Right lobe of liver (tissue), 6 donors: ENCODE measurements at places on chromosomes 6 and 20. TPM values are rescaled to one million over a fixed set of nuclear protein-coding genes. Genes with fewer than 3 reads are reported as not detected.

The MAP3K4 gene
- total RNA-seq: 9.4 TPM

DNA sequence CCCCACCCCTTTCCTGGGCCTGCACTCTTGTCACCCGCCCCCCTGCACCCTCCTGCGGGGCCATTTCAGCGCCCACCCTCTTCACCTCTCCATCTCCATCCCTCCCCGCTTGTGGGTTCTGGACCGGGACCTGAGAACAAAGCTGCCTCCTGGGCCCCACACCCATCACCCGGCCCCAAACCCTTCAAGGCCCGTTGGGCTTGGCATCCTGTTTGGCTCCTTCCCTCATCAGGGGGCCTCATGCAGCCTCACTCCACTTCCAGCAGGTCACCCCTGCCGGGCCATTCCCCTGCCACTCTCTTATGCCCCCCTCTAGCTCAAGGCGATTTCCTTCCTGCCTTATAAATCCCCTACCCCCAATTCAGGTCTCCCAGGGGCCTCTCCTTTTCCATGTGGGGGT is 67.4 kb downstream of the SRC start:
- no peak overlapping the region for H3K27ac ChIP-seq
- no peak for DNase-seq
- H3K27me3 ChIP-seq: no peaks in the 10 kb centered on the region
- no peaks in the 10 kb centered on the region for H3K36me3 ChIP-seq
- H3K4me1 ChIP-seq: no peaks in the 10 kb centered on the region
- no peak overlapping the region for H3K4me3 ChIP-seq

DNA sequence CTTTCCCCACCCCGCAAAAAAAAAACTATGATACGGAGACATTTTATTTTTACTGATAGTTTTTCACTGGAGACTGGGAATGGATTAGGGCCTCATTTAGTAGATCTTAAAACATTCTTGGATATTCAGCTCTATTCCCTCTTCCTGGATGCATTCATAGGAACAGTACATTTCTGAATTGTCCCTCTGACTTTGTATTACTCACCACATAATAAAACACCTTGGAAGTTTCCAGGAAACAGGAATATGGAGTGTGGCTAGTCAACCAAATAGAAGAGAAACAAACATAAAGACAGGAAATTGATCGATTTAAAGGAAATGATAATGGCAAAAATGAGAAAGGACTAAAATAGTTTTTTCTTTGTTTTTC is 147.7 kb downstream of the GPX5 start:
- H3K36me3 ChIP-seq: no peaks in the 10 kb centered on the region
- H3K27ac ChIP-seq: no peak overlapping the region
- DNase-seq: no peak
- no peaks in the 10 kb centered on the region for H3K4me1 ChIP-seq

The TREML2 gene
- total RNA-seq: 0.07 TPM

DNA sequence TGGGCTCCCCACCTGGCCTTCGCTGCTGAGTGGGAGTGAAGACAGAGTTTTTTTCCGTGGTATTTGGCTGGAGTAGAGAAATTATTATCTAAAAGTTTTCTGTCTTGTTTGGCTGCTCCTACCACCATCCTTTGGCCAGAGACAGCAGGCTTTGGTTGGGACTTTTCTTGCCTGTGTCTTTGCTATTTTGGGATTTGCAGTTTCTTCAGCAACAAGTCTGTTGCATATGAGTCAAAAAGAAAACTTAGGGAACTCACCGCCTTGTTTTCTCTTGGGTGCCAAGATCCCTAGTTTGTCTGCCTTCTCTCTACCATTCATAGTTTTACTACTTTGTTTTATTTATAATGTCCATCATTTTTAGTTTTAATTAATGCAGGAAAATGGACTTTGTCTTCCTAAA is 683.8 kb downstream of the DOK5 start:
- H3K27me3 ChIP-seq: no peaks in the 10 kb centered on the region
- no peak for DNase-seq
- no peak overlapping the region for H3K27ac ChIP-seq
- H3K36me3 ChIP-seq: no peaks in the 10 kb centered on the region

DNA sequence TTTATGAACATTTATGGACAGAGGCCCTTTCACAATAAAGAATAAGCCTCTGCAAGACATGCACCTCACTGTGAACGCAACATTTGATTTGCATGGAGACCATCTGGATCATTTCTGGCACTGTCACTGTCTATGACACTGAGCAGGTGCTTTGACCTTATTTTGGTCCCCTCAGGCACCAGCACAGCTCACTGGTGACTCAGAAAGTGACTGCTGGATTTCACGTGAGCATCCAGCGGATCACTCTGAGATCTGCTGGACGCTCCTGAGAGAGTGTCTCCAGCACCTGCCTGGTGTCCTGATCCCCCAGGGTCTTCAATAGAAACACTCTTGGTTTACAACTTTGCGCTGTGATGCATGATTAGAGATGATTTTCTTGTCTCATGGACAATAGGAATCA is 375.7 kb downstream of the TENT5A start:
- H3K4me3 ChIP-seq: no peak overlapping the region
- peaks cover 3% of the 10 kb centered on the region for H3K4me1 ChIP-seq
- no peaks in the 10 kb centered on the region for H3K36me3 ChIP-seq
- no peaks in the 10 kb centered on the region for H3K27me3 ChIP-seq
- DNase-seq: no peak

DNA sequence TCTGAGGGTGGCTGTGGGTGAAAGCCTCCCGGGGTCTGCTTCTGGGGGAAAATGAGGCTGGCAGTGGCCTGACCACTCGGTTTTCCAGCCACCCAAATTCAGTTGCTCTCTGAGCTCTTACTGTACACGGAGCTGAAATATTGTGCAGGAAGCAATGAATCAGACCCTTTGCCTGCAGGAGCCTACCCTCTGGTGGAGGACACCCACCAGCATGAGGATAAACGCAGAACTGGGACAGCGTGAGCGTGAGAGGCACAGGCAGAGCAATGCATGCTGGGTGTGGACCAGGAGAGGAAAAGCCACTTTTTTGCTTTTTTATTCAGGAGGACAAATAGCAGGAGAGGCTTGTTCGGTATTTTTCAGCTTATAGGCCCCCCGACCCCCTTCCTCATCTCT is 298.0 kb downstream of the QKI start:
- no peaks in the 10 kb centered on the region for H3K27me3 ChIP-seq
- no peak overlapping the region for H3K4me3 ChIP-seq
- H3K36me3 ChIP-seq: no peaks in the 10 kb centered on the region
- no peak for DNase-seq
